ENCODE measurements at places on chromosomes 5 and 9.

DNA sequence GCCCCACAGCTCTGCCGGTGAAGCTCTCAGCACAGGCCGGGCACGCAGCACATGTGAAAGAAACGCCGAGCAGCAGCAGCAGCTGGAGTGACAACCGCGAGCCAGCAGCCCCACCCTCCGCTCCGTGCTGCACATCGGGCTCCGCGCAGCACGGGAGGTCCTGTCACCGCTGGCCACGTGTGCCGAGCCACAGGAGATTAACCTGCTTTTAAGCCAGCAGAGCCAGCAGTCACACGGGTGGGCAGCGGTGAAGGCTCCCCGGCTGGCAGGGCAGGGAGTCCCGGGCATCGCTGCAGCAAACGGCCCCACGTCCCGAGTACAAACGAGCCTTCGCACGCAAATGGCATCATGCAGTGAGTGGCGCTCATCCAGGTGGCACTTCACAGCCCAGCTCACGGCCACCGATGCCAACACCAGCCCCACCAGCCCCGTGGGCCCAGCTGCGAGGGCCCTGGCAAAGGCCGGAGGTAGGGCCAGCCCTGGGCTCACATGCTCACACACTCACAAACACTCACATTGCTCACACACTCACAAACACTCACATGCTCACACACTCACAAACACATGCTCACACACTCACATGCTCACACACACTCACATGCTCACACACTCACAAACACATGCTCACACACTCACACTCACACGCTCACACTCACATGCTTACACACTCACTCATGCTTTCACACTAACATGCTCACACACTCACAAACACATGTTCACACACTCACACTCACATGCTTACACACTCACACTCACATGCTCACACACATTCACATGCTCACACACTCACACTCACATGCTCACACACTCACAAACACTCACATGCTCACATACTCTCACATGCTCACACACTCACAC is 11.1 kb downstream of the CCDC187 start:
- DNase-seq = no peak

GRCh38 chr9:33465096-33465495 is 8.6 kb downstream of the NOL6 start:
- no peak for DNase-seq

GRCh38 chr5:39432696-39433530 is 8.1 kb upstream of the DAB2 start:
- no peak for DNase-seq

DNA sequence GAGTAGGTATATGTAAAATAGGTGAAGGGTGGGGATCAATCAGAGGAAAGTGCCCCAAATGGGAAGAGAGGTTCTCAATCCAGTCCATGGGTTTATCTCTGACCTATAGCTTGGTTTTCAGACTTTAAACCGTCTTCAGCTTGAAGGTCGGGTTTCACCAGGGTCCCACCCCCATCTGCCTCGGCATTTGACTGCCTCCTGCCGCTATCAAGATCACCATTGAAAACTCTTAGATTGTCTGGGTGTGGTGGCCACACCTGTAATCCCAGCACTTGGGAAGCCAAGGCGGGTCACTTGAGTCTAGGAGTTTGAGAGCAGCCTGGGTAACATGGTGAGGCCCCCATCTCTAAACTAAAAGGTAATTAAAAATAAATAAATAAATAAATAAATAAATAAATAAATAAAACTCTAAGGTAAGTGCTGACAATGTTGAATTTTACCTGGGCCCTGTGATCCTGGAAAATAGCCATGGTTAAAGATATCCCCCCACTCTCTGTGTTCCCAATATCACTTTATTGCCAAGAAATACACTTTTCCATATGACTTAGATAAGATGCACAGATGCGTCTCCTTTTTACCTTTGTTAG is 48.8 kb downstream of the TARS1 start:
- DNase-seq = no peak

DNA sequence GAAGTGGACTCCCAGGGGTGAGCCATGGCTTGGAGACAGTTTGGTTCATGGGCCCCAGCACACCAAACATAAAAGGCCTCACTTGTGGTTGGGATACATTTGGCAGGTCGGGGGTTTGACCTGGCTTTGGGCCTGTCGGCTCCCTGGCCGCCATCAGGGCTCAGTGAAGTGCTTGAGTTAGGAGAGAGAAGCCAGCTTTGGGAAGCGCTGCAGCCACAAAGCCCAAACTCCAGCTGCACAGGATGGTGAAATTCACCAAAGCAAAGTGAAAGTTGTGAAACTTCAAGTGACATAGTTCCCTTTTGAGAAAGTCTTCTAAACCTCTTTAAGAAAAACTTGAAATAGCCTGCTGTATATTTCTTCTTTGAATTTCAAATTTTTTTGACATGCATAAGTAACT is 27.5 kb downstream of the SLC46A2 start:
- DNase-seq = no peak

All from T-helper 17 cell (primary cell).